Foreskin fibroblast (primary cell): ENCODE measurements at places on chromosomes 2 and 18.

DNA sequence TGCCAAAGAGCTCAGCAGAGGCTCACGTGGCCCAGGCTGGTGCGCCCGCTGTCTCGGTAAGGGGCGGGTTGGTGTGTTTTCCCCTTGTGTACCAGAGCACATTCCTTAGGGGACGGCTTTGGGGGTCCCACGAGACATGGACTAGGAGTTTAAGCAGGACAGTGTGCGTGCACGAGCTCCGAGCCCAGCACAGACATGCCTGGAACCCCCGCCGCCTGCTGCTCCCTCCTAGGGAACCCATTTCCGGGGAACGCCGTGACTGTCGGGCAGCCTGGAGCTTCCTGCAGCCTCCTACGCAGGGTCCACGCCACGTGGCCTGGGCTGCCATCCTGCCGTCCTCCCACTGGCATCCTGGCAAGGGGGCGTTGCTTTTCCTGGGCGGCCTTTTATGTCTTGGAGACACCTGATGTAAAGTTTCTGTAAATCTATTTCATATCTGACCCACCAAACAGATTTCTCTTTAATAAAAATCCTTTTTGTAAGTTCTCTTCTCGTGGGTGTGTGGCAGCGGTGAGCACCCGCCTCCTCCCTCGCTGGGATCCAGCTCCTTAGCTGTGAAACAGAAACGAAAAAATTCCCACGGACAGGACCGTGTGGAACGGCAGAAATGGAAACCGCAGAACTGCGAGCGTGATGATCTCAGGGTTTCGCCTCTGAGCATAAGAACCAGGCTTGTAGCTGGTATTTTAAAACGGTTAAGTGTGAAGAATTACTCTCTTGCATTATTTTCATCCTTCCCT lies 43.5 kb upstream of the KCNG2 start:
- DNase-seq: no peak

- DNase-seq: no peak
These were observed 52.9 kb upstream of the PARD3B start for GRCh38 chr2:204492417-204492816.

DNA sequence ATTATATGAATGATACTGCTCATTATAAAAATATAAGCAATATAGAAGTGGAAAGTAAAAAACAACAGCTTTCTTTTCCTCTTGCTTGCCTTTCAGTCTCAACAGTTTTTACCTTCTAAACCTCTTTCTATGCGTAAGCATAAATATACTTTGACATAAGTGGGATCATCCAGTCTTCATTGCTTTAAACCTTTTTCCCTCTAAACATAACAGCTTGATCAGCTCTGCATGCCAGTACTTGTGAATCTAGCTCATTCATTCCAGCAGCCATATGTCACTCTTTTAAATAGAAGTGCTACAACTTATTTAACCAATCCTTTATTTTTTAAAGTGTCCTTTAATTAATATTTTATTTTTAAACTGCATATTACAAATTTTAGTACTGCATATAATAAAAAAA lies 88.1 kb downstream of the TTC27 start:
- no peak for DNase-seq

- DNase-seq: peak; percentile 85
These were observed 24.4 kb downstream of the EIF4E2 start for GRCh38 chr2:232574674-232575403.

GRCh38 chr2:24827321-24828237 lies 34.4 kb downstream of the CENPO start:
- peak; percentile 94 for DNase-seq

DNA sequence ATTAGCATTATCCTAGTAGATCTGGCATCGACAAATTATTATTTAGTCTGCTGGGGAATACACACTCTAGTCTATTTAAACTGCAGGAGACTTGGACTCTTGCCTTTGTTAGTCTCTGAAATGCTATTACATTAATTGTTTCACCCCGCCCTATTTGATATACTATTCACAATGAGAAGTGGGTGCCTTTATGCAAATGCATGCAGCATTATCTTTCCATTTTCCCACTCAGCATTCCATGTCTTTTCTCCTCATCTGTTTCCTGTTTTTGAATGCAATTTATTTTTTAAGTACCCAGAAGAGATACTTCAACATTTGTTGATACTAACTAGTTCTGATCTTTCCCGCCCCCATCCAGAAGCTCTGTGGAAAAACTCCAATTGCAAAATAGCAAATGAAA lies 395.3 kb upstream of the NXPH2 start:
- no peak for DNase-seq

GRCh38 chr2:235541016-235541415 lies 47.2 kb downstream of the AGAP1 start:
- no peak for DNase-seq

- no peak for DNase-seq
These were observed 148.5 kb upstream of the GATA6 start for GRCh38 chr18:22020867-22021370.

DNA sequence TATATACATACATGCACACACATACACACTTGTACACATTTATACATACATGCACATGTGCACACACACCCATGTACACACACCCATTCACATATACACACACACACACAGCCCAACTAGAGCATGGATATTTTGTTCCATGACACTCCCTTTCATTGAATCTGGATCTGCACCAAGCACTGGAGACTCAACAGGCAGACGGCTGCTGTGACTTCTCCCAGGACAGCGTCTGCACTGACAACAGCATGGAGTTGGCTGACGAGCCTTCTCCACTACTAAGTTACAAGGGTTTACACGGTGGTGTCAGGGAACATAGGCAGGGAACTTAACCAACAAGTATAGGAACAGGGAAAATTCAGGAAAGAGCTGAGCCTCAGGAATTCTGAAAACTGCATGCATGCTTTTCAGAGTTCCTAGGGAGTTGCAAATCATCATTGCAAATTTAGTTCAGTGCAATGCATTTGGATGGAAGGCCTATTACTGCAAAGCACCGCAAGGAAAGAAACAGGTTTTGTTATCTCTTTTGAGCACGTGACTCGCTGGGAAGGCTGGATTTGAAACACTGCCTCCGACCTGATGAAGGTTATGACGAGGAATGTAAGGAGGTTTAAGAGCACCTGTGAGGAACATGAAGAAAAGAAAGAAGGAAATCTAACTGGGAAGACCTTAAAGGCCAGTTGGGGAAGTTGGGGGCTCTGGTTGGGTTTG lies 35.9 kb downstream of the TMEM18 start:
- DNase-seq: no peak

DNA sequence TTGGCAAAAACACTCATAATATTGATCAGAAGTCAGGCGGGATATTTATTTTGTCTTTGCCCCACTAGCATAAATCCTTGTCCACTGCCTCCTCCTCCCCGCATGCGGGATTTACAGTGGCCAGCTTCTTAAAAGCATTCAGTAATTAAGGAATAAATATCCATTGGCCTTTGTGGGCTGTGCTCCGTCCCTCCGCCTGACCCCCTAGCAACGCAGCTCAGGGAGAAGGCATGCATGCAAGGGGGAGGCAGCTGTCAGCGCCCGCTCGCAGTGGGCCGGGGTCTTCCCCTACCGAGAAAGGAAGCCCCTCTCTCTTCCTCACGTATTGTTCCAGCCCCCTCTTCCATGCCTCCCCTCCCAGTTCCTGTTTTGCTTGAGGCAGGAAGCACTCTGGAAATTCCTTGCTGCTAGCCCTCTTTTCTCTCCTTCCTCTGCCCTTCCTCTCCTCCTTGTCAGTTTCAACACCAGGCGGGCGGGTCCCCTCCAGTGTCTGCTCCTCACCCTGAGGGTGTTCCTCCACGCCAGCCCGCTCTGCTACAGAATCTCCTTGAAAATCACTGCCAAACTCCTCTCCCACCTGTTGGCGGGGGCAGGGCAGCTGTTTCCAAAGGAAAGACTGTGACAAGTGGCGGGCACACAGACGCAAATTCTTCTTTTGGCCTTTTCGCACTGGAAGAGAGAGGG lies 60.1 kb downstream of the GBX2 start:
- DNase-seq: no peak

GRCh38 chr2:30203156-30203555 lies 28.2 kb upstream of the LBH start:
- DNase-seq: no peak

GRCh38 chr2:127953128-127953718 lies 67.5 kb upstream of the AMMECR1L start:
- peak; percentile 39 for DNase-seq

- peak; percentile 96 for DNase-seq
These were observed at the start of gene CABYR for GRCh38 chr18:24138789-24139616. TSS of gene CABYR (plus strand) at chr18:24139062. CDS start at chr18:24143115, 4,053 bp downstream.

DNA sequence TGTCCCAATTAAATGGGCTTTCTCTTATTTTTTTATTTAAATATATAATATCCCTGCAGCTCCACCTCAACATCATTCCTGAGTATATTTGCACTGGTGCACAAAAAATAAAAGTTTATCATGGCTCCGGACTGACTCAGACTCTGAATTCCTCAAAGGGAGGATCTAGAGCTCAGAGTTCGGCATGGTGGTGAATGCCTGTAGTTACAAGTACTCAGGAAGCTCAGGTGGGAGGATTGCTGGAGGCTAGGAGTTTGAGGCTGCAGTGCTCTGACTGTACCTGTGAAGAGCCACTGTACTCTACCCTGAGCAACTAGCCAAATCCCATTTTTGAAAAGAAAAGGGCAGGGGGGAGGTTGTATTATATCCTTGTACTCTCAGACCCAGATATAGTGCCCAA lies 52.8 kb upstream of the NRXN1 start:
- no peak for DNase-seq
